Inflammatory macrophage treated with lipopolysaccharide for 4 hours (primary cell): ENCODE measurements at places on chromosomes 3 and 15.
A peak's percentile ranks its signal among the peaks of the same experiment; 100 is the strongest.

DNA sequence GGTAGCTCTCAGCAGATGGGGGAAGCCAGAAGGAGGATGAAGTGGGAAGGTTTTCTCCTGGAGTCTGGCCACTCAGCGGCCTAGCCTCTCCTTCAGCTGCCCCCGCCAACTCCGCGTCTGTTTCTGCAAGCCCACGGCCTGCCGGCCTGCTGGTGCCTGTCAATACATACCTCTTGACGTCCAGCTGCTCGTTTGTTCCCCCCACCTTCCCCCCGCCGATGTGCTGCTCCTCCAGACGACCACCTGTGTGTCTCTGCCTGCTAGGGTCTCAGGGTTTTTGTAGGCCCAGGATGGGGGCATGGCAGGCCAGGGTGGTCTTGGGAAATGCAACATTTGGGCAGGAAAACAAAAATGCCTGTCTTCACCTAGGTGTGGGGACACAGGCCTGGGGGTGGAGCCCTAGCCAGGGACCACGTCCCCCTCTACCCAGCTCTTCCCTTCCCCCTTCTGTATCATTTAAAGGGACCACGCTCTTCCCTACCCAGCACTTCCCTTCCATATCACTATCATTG, 137.8 kb downstream of the ALCAM start:
- no peak for DNase-seq

DNA sequence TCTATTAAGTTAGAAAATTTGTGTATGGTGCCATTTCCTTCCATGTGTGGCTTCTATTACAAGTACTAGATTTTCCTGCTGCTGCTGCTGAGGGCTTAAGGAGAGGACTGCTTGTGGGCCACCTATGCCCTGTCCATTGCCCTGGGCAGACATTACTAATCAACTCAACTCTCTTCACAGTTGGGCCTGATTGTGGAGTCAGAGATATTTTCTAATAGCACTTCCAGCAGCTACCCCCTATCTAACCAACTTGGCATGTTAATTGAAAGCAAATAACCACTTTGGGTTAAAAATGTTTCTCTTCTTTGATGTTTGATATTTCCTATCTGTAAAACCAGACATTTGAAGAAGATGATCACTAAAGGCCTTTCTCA, 242.0 kb downstream of the EDEM1 start:
- DNase-seq, result no peak

GRCh38 chr3:46491089-46492070, 6.4 kb upstream of the RTP3 start:
- no peak for DNase-seq

GRCh38 chr3:188230962-188231361, 77.0 kb downstream of the LPP start:
- no peak for DNase-seq

DNA sequence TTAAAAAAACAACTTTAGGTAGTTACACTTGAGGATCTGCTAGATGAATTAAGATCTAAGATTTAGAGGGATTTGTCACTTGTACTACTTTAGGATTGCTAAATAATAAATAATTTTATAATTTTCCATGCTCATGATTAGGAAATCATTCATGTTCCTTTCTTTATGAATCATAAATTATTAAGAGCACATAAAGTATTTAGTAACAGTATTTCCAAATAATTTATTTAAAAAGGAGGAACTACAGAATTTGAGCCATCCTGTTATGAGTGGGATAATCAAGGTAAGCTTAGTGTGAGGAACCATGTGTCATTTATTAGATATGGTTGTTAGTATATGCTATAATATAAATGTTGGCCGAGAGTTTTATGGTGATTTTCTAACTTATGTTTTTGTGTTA, 37.5 kb upstream of the C3orf38 start:
- DNase-seq, result peak; percentile 69
